ENCODE measurements at places on chromosomes 1 and 21.

GRCh38 chr1:152013664-152014237, 20.1 kb upstream of the S100A10 start:
- DNase-seq: peak; percentile 14

- DNase-seq: no peak
Measured at GRCh38 chr1:147264158-147264768, 21.8 kb downstream of the CHD1L start.

GRCh38 chr1:230166366-230167132, 99.5 kb downstream of the GALNT2 start:
- DNase-seq: no peak

DNA sequence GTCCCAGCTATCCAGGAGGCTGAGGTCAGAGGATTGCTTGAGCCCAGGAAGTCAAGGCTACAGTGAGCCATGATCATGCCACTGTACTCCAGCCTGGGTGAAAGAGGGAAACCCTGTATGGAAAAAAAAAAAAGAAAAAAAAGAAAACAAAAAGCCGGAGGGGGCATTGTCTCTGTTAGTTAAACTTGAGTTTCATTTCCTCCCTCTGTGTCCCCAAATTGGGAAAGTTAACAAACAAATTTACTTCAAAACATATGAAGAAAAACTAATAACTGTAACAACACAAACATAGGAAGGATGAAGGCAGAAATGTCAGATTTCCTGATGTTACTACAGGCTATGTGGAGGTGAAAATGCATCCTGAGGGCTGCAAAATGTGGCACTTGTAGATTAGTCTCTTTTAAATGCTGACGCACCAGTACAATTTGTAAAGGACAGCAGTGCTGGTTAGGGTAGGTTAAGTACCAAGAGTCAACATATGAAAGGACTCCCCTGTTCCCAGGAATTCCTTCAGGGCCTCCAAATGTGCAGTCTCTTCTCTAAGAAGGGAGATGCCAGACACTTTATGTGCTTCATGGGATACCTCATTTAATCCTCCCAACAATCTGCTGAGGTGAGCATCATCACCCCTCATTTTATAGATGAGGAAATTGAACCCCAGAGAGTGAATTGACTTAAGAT, 52.9 kb downstream of the DEGS1 start:
- DNase-seq: no peak

GRCh38 chr1:154151311-154151710, 3.6 kb downstream of the NUP210L start:
- no peak for DNase-seq
